Camera-type eye (tissue), 1 donor: ENCODE measurements at places on chromosomes 5 and 9. TPM values are rescaled to one million over a fixed set of nuclear protein-coding genes. Genes with fewer than 3 reads are reported as not detected.

ANKRD34B gene
- not detected for total RNA-seq

ENTREP1 gene
- 16.7 TPM for total RNA-seq

JADE2 gene
- 26.1 TPM for total RNA-seq

NIPBL gene
- 159 TPM for total RNA-seq
